ENCODE measurements at places on chromosomes 1 and 21.
A peak's percentile ranks its signal among the peaks of the same experiment; 100 is the strongest.

GRCh38 chr1:43238085-43238484, 31.7 kb upstream of the TMEM125 start:
- peak; percentile 45 for DNase-seq

- DNase-seq, result no peak
Measured at GRCh38 chr1:29835406-29835805, 599.1 kb downstream of the PTPRU start.

- no peak for DNase-seq
Measured at GRCh38 chr1:21586222-21586621, 77.0 kb downstream of the ALPL start.

DNA sequence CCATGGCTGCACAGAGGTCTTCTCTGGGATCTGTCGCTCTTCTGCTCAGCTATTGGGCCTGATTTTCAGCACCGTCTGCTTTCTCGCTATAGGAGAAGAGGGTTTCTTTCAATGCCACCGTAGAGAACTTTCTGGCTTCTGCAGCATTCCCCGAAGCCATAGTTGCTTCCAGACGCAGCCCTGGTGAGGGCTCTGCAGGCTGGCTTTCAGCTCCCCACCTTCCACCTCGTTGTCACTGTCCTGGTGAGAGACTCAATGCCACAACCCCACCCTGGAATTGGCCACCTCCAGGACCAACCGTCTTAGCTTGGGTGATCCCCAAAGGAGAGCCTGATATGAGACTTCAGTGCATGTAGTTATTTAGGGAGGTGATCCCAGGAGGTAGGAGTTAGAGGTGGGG, 12.0 kb upstream of the PRKCZ start:
- no peak for DNase-seq

GRCh38 chr1:183912265-183912886, 107.5 kb downstream of the RGL1 start:
- DNase-seq, result no peak

DNA sequence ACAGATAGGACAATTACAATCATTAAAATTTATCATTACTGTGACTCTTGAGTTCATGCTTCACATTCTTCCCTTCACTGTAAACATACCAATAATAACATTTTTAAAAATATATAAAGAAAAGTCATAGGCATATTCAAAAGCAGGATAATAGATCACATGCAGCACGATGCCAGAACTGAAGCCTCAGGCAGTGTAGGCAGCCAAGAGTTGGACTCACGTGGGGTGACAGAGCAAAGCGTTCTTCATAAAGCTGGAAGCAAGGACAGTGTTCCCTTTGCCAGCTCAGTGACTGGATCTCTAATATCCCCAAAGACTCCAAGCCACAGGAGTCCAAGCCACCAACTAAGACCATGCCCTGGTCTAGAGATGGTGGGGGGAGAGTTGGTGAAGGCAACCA, 77.7 kb downstream of the ODF2L start:
- DNase-seq, result no peak

DNA sequence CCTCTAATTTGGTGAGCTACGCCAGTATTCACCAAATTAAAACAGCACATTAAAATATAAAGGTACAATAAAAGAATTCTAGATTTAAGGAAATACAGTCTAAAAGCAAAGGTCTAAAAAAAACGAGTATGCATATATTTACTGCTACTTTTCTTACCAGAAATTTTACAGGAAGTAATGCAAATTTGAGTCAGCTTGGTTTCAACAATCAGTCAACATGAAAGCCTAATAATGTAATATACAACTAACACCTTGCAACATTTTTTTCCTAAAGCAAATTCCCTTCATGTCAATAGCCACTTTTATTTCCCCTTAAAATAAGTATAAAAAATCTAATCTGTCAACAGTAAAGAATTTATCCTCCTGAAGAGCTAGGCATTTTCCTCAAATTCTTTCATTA, 11.9 kb downstream of the PTP4A2 start:
- no peak for DNase-seq

DNA sequence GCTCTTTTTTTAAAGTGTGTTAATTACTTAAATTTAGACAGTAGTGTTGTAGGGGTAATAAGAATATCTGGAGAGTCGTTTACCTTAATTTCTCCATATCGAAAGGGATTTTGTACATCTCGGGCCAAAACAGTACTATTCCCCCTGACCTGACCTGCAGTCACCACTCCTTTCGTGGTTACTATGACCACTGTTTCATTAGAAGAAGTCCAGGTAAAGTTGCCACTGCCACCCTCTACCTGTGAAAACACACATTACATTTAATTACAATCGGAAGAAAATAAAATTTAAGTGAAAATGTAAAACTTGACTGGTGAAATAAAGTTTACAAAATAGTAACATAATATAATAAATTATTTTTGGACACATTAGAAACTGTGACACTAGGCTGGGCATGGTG, 37.2 kb downstream of the NUP210L start:
- no peak for DNase-seq

GRCh38 chr1:192747943-192748342, 60.9 kb upstream of the RGS2 start:
- no peak for DNase-seq

DNA sequence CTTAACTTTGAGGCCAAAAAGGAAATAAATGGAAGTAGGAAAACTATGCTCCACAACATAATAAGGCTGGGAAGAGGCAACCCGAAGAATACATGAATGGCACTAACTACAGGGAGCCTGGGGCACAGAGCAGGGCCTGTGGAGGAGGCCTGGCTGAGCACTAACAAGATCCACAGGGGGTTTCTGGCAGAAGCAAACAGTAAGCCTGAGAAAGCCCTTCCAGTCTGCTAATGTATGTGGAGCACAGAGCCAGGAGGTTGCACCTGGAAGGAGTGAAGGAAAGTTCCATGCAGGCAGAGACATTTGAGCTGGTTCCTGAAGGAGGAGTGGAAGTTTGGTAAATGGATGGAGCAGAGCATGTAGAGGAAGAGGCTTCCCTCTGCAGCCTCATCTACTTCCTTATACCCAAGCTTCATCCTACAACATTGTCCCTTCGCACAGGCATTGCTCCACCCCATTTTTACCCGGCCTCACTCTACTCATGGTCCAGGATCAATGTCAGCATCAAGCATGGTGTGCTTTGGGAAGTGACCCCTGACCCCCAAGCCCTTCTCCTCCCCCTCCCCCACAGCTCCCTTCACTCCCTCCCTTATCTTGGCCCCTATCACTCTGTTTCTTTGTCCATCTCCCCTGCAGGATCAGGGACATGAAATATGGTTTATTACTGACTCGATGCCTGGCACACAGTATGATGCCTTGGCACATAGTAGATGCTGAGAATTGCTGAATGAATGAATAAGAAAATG, 23.3 kb downstream of the SHISA4 start:
- no peak for DNase-seq

DNA sequence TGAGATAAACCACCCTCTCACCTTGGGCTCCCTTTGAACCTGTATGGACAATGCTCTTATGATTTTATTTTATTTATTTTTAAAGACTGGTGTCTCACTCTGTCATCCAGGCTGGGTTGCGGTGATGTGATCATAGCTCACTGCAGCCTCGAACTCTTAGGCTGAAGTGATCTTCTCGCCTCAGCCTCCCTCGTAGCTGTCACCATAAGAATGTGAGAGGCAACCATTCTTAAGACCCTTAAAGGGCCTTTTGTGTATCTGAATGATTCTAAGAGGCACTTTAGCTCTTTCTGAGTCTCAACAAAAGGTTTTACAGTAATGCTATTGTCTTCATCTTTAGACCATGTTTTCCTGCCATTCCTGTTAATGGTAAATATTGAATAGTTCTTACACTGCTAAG, 67.0 kb downstream of the IVNS1ABP start:
- DNase-seq, result no peak

DNA sequence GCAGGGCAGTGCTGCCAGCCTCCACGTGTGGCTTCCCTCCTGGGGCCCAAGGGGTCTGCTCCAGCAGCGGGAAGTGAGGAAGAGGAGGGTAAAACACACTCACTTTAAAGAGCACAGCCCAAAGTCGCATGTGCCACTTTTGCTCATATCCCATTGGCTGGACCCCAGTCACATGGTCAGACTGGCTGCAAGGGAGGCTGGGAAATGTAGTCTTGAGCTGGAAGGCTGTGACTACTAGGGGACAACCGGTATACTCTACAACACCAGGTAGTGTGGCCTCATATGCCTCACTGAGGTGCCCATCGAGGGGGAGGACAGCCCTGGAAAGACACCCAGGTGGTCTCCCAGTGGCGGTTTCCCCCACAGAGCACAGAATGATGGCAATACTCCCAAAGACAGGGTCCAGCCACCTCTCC, 45.2 kb downstream of the CAMK2N1 start:
- DNase-seq, result peak; percentile 56

GRCh38 chr1:199042193-199042592, 403.4 kb downstream of the PTPRC start:
- no peak for DNase-seq

DNA sequence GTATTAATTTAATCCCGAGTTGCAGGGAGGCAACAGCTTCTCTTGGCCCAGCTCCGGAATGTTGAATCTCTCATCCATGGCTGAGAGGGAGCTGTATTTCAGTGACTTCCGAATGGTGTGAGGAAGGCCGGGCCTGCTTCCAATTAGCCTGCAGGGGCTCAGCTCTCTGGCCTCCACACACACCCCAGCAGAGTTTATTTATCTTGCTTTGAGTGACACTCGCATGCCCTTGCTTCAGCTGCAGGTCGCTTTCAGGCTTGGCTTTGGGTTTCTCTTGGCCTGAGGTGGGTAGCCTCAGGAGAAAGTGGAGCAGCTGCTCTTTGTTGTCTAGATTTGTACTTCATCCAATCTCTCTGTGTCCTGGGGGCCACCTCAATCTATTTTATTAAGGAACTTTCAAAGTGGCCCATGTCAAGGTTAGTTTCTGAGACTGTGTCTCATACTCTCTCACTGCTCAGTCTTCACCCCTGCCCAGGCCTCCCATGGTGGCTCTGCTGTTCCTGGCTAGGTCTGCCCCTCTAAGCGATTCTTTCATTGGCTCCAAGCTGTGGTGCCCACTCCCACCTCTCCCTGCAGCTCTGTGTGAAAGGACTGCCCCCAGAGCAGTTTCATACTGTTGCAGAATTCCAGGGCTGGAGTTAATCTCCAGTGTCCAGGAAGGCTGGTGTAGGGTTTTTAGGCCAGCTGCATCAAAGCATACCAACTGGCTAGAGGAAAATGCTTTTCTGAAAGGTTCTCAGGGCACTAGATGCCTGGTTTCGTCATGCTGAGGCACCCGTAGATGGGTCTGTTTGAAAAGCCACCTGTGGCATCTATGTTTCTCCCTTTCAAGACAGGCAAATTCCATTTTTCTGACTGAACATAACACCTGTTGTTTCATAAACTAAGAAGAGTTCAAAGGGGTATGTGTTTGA, 153.5 kb downstream of the PLXNA2 start:
- no peak for DNase-seq

DNA sequence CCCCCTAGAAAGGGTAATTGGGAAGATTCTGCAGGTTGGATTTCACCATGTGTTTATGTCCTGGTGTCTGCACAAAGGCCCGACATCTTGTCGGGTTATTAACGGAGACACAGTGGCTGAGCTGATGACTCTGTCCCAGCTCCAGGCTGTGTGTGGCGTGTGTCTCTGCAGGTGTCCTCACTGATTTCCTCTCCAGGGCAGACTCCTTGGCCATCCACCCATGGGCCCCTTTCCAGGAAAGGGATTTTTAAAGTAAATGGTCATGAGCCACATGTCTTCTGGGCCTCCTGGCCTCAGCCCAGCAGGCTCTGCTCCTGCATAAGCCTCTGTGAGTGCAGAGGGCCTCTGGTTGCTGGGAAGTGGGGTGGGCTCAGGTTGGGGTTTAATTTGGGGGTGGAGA, 418.7 kb upstream of the VAMP3 start:
- DNase-seq, result no peak

DNA sequence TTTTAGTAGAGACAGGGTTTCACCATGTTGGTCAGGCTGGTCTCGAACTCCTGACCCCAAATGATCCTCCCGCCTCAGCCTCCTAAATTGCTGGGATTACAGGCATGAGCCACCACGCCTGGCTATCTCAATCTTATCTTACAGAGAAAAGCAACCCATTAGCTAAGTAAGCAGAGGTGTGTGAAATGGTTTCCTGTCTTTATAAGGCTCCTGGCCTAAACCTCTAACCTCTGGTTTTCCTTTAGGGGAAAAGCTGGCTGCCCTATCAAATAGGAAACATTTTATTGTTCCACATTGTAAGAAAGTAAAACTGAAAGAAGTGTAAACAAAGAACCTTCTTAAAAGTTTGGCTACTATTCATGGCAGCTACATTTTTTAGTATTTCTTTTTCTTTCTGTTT, 78.3 kb upstream of the MORC3 start:
- no peak for DNase-seq

- no peak for DNase-seq
Measured at GRCh38 chr1:225880636-225881035, 1.5 kb downstream of the TMEM63A start.

GRCh38 chr1:152228831-152229230, 4.8 kb upstream of the HRNR start:
- DNase-seq, result no peak

GRCh38 chr1:30008998-30009657, 714.3 kb downstream of the MATN1 start:
- DNase-seq, result no peak

DNA sequence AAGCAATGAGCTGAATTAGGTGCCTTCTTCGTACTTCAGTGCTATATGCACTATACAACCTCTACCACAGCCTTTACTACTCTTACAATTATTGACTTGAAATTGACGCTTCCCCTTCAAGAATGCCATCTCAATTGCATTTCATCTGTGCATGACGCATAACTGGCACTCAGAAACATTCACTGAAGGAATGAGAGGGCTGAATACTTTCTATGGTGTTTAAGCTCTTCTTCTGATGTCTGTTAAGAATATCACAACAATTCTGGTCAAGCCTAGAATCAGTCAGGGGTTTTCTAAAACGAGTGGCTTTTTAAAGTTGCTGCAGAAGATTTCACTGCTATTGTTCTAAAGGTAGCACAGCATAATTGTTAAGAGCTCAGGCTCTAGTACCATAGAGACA, 11.5 kb downstream of the DENND1B start:
- no peak for DNase-seq

DNA sequence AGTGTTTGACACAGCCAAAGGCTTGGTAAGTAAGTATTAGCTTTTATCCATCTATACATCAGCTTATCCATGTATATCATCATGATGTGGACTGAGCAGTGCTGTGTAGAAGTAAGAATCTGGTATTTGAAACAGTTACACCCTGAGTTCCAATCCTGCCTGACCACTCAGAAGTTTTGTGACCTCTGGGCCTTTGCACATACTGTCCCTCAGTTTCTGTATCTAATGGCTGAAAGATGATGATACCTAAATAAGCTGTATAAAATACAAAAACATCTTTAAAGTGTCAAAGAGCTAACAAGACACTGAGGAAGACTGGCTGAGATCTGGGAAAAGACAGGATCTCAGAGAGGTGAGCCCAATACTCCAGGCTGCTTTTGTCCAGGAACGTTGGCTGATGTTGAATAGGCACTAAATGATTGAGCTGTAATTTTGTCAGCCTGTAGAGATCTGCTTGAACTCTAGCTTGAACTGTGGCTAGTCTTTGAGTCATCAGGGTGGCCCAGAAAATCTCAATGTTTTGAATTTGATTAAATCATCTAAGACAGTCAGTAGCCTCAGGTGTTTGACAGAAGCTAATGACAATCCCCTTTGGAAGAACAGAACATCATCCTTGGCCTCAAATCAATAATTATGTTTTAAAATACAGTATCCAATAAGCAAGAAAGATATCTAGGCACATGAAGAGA, 20.2 kb upstream of the OTUD3 start:
- DNase-seq, result no peak
